Endothelial cell of umbilical vein (primary cell): ENCODE measurements at places on chromosomes 12 and 14.

DNA sequence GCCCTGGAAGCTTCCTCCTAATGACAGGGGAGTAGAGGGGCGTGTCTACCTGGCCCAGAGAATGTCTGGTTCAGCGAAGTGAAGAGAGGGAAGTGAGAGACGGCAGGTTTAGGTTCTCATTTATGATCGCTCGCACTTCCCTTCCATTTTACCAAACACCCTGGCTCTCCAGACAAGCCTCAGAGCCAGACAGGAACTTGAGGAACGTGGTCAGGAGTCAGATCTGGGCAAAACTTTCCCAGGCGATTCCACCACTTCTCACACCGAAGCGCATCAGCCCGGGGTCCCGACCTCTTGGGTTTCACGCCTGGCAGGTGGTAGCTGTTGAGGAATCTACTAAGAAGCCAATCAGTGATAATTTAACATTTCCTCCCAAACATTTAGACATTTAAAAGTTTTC, 21.3 kb downstream of the ACTN1 start:
- DNase-seq = peak; percentile 43

GRCh38 chr14:36857136-36857535, 195.5 kb downstream of the PAX9 start:
- no peak for DNase-seq

GRCh38 chr14:44154874-44155273, 352.2 kb downstream of the FSCB start:
- DNase-seq = no peak

DNA sequence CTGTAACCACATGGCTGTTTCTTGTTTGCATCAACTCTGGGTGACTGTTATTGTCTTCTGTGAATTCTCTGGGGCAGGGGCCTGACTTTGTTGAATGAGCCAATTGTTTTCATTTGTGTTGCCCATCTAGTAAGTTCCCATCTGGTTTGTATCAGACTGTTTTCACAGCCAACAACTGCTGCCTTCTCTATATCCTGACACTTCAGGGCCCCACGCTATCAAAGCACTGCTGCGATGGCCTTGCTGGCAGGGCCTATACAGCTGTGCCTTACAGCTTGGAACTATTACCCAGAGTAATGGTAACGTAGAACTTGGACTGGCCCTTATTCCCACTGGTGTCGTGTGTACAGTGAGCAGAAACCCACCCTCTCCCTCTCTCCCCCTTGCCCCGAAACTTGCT, 104.3 kb upstream of the DACT1 start:
- peak; percentile 85 for DNase-seq

GRCh38 chr12:48122065-48122834, 3.1 kb downstream of the PFKM start:
- DNase-seq = no peak

GRCh38 chr14:82855912-82856391, 1322.3 kb upstream of the SEL1L start:
- DNase-seq = peak; percentile 15

DNA sequence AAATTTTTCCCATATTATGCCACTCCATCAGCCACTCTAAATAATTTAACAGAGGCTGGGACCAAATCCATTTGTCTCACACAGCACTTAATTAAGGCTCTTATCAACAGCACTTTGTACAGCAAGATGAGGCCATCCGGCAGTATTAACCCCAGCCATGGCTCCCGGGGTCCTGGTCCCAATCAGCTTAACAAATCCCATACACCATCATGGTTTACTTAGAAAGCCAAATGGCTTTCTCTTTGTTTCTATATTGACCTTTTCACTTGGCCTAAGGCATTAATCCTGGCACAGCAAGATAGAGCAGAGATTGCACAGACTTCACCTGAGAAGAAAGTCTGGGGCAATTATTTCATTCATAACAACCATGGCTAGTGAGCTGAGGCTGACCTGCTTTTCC, 38.6 kb downstream of the SPTSSA start:
- no peak for DNase-seq

- DNase-seq = no peak
Observed at GRCh38 chr12:39375206-39375808, 67.6 kb downstream of the KIF21A start.

- no peak for DNase-seq
Observed at GRCh38 chr12:68435816-68436215, 103.7 kb upstream of the MDM1 start.

DNA sequence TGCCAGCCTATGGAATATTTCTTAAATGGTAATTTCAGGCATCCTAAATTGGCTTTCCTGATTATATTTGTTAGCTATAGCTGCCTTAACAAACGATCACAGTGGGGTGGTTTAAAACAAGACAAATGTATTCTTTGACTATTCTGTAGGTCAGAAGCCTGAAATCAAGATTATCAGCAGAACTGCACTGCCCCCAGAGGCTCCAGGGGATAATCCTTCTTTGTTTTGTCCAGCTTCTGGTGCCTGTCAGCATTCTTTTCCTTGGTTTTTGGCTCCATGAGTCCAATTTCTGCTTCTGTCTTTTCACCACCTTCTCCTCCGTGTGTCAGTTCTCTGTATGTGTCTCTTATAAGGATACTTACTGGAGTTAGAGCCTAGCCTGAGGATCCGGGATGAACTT, 1282.2 kb upstream of the USP15 start:
- DNase-seq = no peak

DNA sequence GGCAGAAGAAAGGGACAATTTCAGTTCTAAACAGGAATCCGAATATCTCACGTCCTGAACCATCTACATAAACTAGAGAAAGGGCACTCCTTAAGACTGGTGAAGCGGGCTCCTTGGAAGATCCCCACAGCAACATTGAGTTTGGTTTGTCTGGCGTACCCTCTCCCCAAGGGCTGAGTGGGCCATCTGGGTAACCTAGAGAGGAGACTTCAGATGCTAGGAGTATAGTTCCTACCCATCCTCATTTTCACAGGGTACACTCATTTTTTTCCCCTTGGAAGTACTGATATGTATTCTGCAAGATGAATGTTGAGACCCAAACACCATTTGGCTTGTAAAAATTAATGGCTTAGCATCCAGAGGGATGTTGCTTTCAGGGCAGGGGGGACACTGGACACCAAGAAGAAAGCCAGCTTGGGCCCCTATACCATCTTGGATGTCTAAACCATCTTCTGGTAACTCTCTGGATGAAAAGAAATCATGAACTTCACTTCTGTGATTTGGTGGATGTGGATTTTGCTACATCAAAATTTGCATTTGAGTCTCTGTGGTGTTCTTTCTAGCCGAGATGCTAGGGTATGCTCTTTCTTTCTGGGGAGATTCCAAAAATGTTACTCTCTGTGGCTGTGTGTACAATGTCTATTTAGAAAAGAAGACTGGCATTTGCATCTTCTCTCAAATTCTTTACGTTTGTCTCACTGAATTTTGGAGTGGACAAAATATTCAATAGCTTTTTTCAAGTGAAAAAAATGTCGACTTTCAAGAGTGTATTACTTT, 97.7 kb downstream of the ETV6 start:
- DNase-seq = no peak

DNA sequence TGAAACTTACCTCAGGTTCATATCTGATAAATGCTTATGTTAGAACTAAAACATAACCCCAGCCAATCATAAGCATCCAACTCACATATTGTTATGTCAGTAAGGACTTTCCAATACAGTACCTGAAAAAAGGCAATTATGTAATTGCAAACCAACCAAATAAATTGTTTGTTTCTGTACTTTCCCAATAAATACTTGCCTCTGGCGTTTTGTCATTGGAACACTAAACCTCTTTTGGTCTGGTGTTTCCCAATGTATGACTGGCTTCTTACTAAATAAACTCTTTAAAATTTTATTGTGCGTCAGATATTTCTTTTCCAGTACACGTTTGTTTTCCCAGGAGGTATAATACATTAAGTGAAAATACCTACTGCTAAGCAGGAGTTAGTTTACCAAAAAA, 6.7 kb upstream of the PTPRB start:
- no peak for DNase-seq

- DNase-seq = no peak
Observed at GRCh38 chr14:81342850-81343580, 57.1 kb downstream of the STON2 start.

GRCh38 chr12:64729909-64730587, 29.2 kb downstream of the GNS start:
- DNase-seq = peak; percentile 27

- no peak for DNase-seq
Observed at GRCh38 chr12:11771895-11772502, 122.5 kb downstream of the ETV6 start.

- DNase-seq = no peak
Observed at GRCh38 chr12:4154672-4155225, 118.8 kb upstream of the CCND2 start.

- no peak for DNase-seq
Observed at GRCh38 chr12:5715021-5715420, 230.0 kb downstream of the ANO2 start.

- DNase-seq = no peak
Observed at GRCh38 chr12:95146769-95147168, 70.5 kb downstream of the FGD6 start.

- no peak for DNase-seq
Observed at GRCh38 chr12:91219919-91220318, 37.3 kb upstream of the DCN start.

DNA sequence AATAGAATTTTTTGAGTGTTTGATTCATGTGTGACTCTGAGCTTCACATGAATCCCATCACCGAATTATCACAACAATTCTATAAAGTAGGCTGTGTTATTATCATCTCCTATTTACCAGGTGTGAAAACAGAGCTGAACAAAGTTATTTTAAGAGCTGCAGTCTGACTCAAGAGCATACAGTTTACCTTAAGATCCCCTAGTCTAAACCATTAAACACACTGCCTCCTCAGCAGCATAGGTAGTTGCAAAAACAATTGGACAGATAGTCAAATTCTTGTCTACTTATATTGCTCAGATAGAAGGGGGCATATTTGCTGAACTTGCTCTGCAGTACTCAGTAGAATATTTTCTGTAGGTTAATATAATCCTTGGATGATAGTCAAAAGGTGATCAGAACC, 219.8 kb upstream of the ATP2B1 start:
- no peak for DNase-seq

GRCh38 chr14:93708800-93709199, 79.5 kb downstream of the PRIMA1 start:
- DNase-seq = no peak

DNA sequence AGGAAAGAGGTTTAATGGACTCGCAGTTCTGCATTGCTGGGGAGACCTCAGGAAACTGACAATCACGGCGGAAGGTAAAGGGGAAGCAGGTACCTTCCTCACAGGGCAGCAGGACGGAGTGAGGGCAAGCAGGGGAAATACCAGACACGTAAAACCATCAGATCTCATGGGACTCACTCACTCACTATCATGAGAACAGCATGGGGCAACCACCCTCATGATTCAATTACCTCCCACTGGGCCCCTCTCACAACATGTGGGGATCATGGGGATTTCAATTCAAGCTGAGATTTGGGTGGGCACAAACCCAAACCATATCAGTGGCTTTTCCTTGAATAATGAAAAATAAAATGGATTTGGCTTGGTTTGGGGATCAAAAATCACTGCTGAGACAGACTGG, 380.5 kb downstream of the VRK1 start:
- no peak for DNase-seq

GRCh38 chr14:71621276-71621675, 311.0 kb upstream of the RGS6 start:
- DNase-seq = no peak

DNA sequence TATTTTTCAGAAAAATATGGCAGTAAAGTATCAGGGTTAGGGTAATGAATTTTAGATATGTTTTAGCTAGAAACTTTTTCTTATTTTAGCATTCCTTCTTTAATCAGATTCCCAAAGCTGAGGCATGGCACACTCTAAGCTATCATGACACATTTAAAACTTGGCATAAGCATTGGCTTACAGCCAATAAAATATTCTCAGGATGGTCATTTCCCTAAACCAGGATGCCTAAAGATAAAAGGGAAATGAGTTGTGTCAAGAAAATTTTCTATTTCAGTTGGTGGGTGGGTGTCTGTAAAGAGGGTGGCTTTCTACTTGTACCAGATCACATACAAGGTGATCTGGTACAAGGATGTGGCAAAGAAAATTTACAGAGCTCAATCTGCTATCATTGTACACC, 47.8 kb downstream of the PEBP1 start:
- DNase-seq = peak; percentile 63

DNA sequence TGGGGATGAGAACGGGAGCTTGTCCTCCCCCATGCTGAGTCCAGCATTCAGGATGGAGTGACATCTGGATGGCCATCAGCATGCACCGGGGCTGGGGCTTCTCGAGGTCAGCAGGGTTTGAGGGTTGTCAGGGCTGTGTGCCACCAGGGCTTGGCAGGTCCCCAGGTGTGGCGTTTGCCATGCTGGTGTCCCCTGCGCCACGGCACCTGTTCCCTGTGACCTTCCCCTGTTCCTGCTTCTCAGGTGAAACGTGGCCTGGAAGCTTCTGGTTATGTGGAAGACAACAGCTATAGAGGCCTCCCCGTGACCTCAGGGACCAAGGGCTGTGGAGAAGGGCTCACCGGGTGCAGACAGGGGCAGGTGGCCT, 152.4 kb downstream of the KIF26A start:
- DNase-seq = no peak

DNA sequence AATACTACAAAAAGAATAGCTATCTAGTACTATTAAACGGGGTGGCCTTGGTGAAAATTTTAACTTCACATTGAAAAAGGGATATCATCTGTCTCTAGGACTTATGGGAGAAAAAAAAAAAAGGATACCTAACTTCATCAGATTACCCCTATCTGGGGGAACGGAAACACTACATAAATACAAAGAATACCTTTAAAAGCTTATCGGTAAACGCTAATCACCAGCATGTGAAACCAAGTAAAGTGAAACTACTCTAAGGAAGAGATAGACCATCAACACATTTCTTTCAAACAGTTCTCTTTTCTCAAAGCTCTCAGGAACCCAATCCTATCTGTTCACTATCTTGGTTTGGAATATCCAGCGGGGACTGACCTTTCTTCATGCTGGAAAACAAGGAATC, 3.5 kb downstream of the KICS2 start:
- no peak for DNase-seq

- no peak for DNase-seq
Observed at GRCh38 chr14:84894254-84894653, 635.7 kb upstream of the FLRT2 start.

- DNase-seq = no peak
Observed at GRCh38 chr12:58665375-58665774, 254.9 kb downstream of the LRIG3 start.

DNA sequence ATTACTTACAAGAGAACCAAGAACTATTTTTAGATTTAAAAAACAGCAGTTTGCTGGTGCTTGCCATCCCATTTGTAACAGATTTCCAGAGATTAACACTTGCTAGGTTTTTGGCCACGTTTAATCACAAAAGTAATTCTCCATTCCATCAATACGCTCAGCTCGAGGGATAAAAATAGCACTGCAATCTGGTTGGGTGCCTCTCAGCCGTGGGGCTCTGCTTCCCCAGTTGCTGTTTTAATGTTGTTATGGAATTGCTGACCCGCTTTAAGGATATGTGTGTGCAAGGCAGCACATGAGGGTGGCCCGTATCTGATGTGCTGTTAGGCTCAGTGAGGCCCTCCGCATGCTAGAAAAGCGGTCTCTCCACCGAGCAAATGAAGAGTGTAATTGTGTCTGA, 222.2 kb upstream of the TMEM260 start:
- DNase-seq = no peak

GRCh38 chr12:104314242-104314614, 10.7 kb downstream of the EID3 start:
- no peak for DNase-seq
